CD4-positive, CD25-positive, alpha-beta regulatory T cell (primary cell): ENCODE measurements at places on chromosomes 4 and X. TPM values are rescaled to one million over a fixed set of nuclear protein-coding genes. Genes with fewer than 3 reads are reported as not detected.

GRCh38 chr4:129014566-129015509, 78.5 kb downstream of the SCLT1 start:
- H3K27ac ChIP-seq = no peak overlapping the region
- H3K4me1 ChIP-seq = no peaks in the 10 kb centered on the region
- no peak overlapping the region for H3K4me3 ChIP-seq
- no peaks in the 10 kb centered on the region for H3K27me3 ChIP-seq
- H3K36me3 ChIP-seq = peaks cover 3% of the 10 kb centered on the region

Gene SRPX2
- total RNA-seq = not detected

Gene RAB9A
- 22.8 TPM for total RNA-seq

Gene CXorf49
- not detected for total RNA-seq

Gene TMEM31
- total RNA-seq = not detected

GRCh38 chr4:84924434-84924833, 42.1 kb downstream of the WDFY3 start:
- H3K36me3 ChIP-seq = no peaks in the 10 kb centered on the region
- no peaks in the 10 kb centered on the region for H3K27me3 ChIP-seq
- DNase-seq = no peak
- H3K4me3 ChIP-seq = no peak overlapping the region
- H3K4me1 ChIP-seq = no peaks in the 10 kb centered on the region
- no peak overlapping the region for H3K27ac ChIP-seq

DNA sequence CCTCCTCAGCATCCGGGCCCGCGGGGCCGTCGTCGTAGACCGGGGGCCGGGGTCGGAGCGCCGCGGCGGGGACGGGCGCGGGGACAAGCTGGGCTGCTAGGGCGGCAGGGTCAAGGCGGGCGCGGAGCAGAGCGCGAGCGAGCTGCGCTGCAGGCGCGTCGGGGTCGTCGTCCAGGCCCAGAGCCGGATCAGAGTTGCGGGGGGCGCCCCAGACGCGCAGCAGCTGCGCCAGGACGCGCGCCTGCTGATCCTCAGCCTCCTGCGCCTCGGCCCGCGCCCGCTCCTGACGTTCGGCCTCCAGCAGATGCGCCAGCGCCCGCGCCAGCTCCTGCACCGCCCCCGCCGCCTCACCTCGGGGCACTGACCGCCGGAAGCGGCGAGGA, 3.5 kb downstream of the PCSK1N start:
- H3K4me3 ChIP-seq = no peak overlapping the region
- no peak overlapping the region for H3K27ac ChIP-seq
- no peaks in the 10 kb centered on the region for H3K36me3 ChIP-seq
- no peak for DNase-seq
- peaks cover 4% of the 10 kb centered on the region for H3K4me1 ChIP-seq
- peaks cover 3% of the 10 kb centered on the region for H3K27me3 ChIP-seq

DNA sequence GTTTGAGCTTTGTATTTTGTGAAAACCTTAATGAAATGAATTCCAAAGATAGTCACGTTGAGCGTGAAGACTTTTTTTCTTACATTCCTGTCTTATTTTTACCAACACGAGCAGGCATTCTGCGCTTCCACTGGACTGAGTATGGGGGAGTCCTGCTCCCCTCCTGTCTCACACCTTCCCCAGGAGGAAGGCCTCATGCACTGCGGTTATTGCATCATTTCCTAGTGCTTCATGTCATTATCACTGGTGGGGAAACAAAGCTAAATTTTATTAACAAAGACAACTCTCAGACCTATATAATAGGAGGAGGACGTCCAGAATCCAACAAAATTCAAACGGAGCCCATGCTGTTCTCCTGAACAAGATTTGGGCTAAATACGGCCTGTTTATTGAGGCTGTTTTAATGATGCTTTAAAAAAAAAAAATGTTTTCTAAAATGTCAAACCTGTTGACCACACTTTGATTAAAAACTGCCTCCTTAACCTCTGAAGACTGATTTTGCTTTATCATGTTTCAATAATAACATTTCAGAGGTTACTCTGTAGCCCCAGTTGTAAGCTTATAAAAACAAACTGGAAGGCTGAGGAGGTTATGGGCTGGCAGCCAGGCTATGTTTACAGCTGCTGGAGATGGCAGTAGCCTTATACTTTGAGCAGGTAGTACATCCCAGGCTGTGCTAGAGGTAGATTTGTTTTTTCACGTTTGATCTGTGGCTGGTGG, 118.0 kb downstream of the SOWAHB start:
- no peak overlapping the region for H3K27ac ChIP-seq
- no peak overlapping the region for H3K4me3 ChIP-seq
- peaks cover 8% of the 10 kb centered on the region for H3K27me3 ChIP-seq
- H3K4me1 ChIP-seq = no peaks in the 10 kb centered on the region
- no peak for DNase-seq
- H3K36me3 ChIP-seq = no peaks in the 10 kb centered on the region

- H3K4me3 ChIP-seq = no peak overlapping the region
- no peaks in the 10 kb centered on the region for H3K4me1 ChIP-seq
- H3K27ac ChIP-seq = no peak overlapping the region
- DNase-seq = peak; percentile 2
- H3K27me3 ChIP-seq = no peaks in the 10 kb centered on the region
Observed at GRCh38 chr4:40800064-40800463, 50.3 kb downstream of the NSUN7 start.

- no peaks in the 10 kb centered on the region for H3K4me1 ChIP-seq
- H3K27me3 ChIP-seq = no peaks in the 10 kb centered on the region
- H3K36me3 ChIP-seq = no peaks in the 10 kb centered on the region
- H3K27ac ChIP-seq = no peak overlapping the region
- no peak overlapping the region for H3K4me3 ChIP-seq
Observed at GRCh38 chr4:92359491-92359890, 55.7 kb downstream of the GRID2 start.

GRCh38 chrX:100216083-100216482, 194.0 kb downstream of the PCDH19 start:
- no peak overlapping the region for H3K4me3 ChIP-seq
- H3K36me3 ChIP-seq = no peaks in the 10 kb centered on the region
- H3K27ac ChIP-seq = no peak overlapping the region
- no peaks in the 10 kb centered on the region for H3K4me1 ChIP-seq
- H3K27me3 ChIP-seq = no peaks in the 10 kb centered on the region

DNA sequence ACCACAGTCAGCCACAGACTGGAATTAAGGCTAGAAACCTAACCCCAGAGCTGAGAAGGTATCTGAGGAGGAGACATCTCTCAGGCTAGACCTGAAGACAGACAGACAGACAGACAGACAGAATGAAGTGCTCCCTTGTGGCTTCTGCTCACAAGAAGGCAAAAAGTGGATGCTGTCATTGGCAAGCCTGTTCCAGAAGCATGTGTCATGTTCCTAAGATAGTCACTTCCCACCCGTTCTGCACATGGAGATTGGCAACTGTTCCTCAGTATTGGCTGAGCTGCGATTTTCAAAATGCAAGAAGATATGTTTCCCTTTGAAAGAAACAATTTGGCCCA, 166.4 kb downstream of the NSUN7 start:
- no peaks in the 10 kb centered on the region for H3K4me1 ChIP-seq
- H3K27me3 ChIP-seq = no peaks in the 10 kb centered on the region
- no peak overlapping the region for H3K4me3 ChIP-seq
- no peaks in the 10 kb centered on the region for H3K36me3 ChIP-seq
- no peak overlapping the region for H3K27ac ChIP-seq

DNA sequence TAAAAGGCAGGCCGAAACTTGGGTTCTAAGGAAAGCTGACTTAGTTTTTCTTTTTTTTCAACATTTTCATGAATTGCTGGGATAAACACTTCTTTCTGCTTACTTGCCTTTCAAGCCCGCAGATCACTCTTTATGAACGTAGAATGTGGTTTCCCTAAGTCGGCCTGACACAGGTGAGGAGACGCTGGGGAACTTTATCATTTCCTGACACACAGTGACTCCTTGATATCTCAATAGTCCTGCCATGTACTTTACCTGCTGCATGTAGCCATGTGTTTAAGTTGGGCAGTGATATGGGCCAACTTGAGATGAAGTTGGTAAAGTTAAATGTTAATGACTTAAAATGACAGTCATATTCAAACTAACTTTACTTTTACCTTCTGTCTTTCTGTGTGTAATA, 26.6 kb upstream of the SNCA start:
- H3K36me3 ChIP-seq = no peaks in the 10 kb centered on the region
- H3K4me1 ChIP-seq = no peaks in the 10 kb centered on the region
- no peak for DNase-seq
- H3K27ac ChIP-seq = no peak overlapping the region

DNA sequence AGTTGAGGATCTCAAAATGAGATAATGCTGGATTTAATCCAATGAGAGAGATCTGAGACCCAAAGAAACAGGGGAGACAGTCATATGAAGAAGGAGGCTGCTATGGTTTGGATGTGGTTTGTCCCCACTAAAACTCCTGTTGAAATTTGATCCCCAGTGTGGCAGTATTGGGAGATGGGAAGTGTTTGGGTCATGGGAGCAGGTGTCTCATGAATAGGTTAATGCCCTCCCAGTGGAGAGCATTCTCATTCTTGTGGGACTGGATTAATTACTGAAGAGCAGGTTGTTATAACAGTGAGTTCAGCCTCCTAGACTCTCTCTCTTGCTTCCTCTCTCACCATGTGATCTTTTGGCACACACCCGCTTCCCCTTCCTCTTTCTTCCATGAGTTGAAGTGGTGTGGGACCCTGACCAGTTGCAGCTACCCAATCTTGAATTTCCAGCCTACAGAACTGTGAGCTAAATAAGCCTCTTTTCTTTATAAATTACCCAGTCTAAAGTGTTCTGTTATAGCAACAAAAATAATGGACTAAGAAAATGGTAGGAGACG, 70.3 kb downstream of the PPEF2 start:
- no peaks in the 10 kb centered on the region for H3K27me3 ChIP-seq
- no peaks in the 10 kb centered on the region for H3K4me1 ChIP-seq
- no peak overlapping the region for H3K4me3 ChIP-seq
- no peaks in the 10 kb centered on the region for H3K36me3 ChIP-seq
- no peak overlapping the region for H3K27ac ChIP-seq
- DNase-seq = no peak

GRCh38 chr4:4474476-4474875, 67.4 kb downstream of the STX18 start:
- peaks cover 16% of the 10 kb centered on the region for H3K36me3 ChIP-seq
- H3K27me3 ChIP-seq = no peaks in the 10 kb centered on the region
- no peak for DNase-seq
- no peak overlapping the region for H3K27ac ChIP-seq

GRCh38 chr4:180164799-180165198, 2078.4 kb upstream of the TENM3 start:
- no peak overlapping the region for H3K4me3 ChIP-seq
- no peaks in the 10 kb centered on the region for H3K27me3 ChIP-seq
- no peak for DNase-seq
- no peak overlapping the region for H3K27ac ChIP-seq
- H3K4me1 ChIP-seq = no peaks in the 10 kb centered on the region
- no peaks in the 10 kb centered on the region for H3K36me3 ChIP-seq

GRCh38 chr4:153094435-153094834, 109.8 kb upstream of the TRIM2 start:
- H3K27ac ChIP-seq = no peak overlapping the region
- no peaks in the 10 kb centered on the region for H3K36me3 ChIP-seq
- DNase-seq = no peak

Gene GSX2
- total RNA-seq = not detected

Gene HNRNPDL
- total RNA-seq = 337 TPM

Gene PLK4
- total RNA-seq = 13.8 TPM

GRCh38 chr4:68119921-68120320, 9.7 kb downstream of the TMPRSS11F start:
- H3K36me3 ChIP-seq = no peaks in the 10 kb centered on the region
- DNase-seq = no peak
- H3K27ac ChIP-seq = no peak overlapping the region

Gene BRS3
- total RNA-seq = not detected

GRCh38 chr4:53089936-53090729, 228.0 kb downstream of the RASL11B start:
- no peaks in the 10 kb centered on the region for H3K36me3 ChIP-seq
- no peak for DNase-seq
- H3K27me3 ChIP-seq = no peaks in the 10 kb centered on the region
- H3K27ac ChIP-seq = no peak overlapping the region
- no peaks in the 10 kb centered on the region for H3K4me1 ChIP-seq

DNA sequence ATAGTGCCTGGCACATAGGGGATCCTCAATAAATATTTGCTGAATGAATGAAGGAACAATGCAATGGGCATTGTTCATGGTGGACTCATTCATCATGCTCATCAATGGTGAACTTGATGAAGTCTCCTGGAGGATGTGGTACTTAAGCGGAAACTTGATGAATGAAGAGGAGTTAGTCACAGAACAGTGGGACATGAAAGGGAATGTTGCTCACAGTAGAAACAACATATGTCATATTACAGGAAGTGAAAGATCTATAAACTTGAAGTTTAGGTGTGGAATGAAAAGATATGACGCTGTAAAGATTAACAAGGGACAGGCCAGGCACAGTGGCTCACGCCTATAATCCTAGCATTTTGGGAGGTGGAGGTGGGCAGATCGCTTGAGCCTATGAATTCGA, 224.1 kb downstream of the PPP3CA start:
- no peak overlapping the region for H3K27ac ChIP-seq
- H3K27me3 ChIP-seq = no peaks in the 10 kb centered on the region
- H3K4me3 ChIP-seq = no peak overlapping the region
- no peaks in the 10 kb centered on the region for H3K4me1 ChIP-seq

Gene SSX1
- total RNA-seq = not detected

- peaks cover 4% of the 10 kb centered on the region for H3K4me1 ChIP-seq
- DNase-seq = no peak
- H3K27me3 ChIP-seq = peaks cover 7% of the 10 kb centered on the region
- H3K36me3 ChIP-seq = no peaks in the 10 kb centered on the region
Observed at GRCh38 chr4:6252051-6252450, 17.6 kb upstream of the WFS1 start.

- no peaks in the 10 kb centered on the region for H3K36me3 ChIP-seq
- no peaks in the 10 kb centered on the region for H3K27me3 ChIP-seq
- DNase-seq = no peak
- no peak overlapping the region for H3K4me3 ChIP-seq
- H3K4me1 ChIP-seq = no peaks in the 10 kb centered on the region
Observed at GRCh38 chr4:188196134-188196735, 57.0 kb downstream of the TRIML1 start.

- no peak overlapping the region for H3K4me3 ChIP-seq
- no peaks in the 10 kb centered on the region for H3K27me3 ChIP-seq
- H3K4me1 ChIP-seq = no peaks in the 10 kb centered on the region
- no peak for DNase-seq
Observed at GRCh38 chrX:51006064-51006463, 95.5 kb downstream of the BMP15 start.

DNA sequence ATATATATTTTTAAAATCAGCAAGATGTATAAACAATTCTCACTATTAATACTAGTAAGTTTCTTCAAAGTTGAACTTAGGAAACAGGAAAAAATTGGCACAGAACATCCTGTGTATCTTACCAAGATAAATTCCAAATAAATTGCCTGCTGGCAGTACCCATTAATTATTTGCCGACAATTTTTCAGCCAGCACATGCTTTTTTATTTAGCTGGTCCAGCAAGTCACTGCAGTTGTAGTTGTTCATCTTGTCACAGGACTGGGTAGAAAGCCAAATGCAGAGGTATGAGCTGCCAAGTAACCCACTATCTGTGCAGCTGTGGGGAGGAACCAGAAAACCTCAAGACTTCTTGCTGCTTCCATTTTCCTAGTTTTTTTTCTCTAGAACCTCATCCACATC, 113.4 kb downstream of the PACRGL start:
- no peak overlapping the region for H3K4me3 ChIP-seq
- no peaks in the 10 kb centered on the region for H3K27me3 ChIP-seq
- no peaks in the 10 kb centered on the region for H3K36me3 ChIP-seq
- no peak overlapping the region for H3K27ac ChIP-seq
- no peak for DNase-seq
